ENCODE measurements at places on chromosomes 12 and 14. TPM values are rescaled to one million over a fixed set of nuclear protein-coding genes. Genes with fewer than 3 reads are reported as not detected.

TAS2R9 gene
- 0.19 TPM for total RNA-seq

RFX4 gene
- total RNA-seq, result not detected

RERG gene
- not detected for total RNA-seq

DHRS2 gene
- total RNA-seq, result 0.38 TPM

KCNMB4 gene
- total RNA-seq, result 0.65 TPM

CNTN1 gene
- under 0.01 TPM for total RNA-seq

SYCP3 gene
- total RNA-seq, result 0.67 TPM

FBXL14 gene
- 18.9 TPM for total RNA-seq

SRGAP1 gene
- total RNA-seq, result 6.9 TPM

TMEM30B gene
- 0.33 TPM for total RNA-seq

GSG1 gene
- not detected for total RNA-seq

TDRD9 gene
- 1.2 TPM for total RNA-seq

HOXC10 gene
- not detected for total RNA-seq

ACACB gene
- total RNA-seq, result 2.6 TPM

TAS2R42 gene
- not detected for total RNA-seq

NAV3 gene
- total RNA-seq, result 33.0 TPM

SDR9C7 gene
- not detected for total RNA-seq

TNS2 gene
- total RNA-seq, result 50.4 TPM

PRH2 gene
- 0.65 TPM for total RNA-seq

RNASE3 gene
- not detected for total RNA-seq

CDC42BPB gene
- 169 TPM for total RNA-seq

TTC9 gene
- total RNA-seq, result 1.3 TPM

GDF3 gene
- total RNA-seq, result 0.96 TPM

CD63 gene
- 998 TPM for total RNA-seq

ARHGEF25 gene
- 0.10 TPM for total RNA-seq

DDX11 gene
- 12.7 TPM for total RNA-seq

CACNB3 gene
- 34.0 TPM for total RNA-seq

SERPINA4 gene
- total RNA-seq, result not detected

SCYL2 gene
- total RNA-seq, result 65.8 TPM

TBK1 gene
- 35.1 TPM for total RNA-seq

OTX2 gene
- not detected for total RNA-seq

RHOJ gene
- total RNA-seq, result 209 TPM

KRT6A gene
- not detected for total RNA-seq
